T-cell (primary cell): ENCODE measurements at places on chromosomes 5 and 9. TPM values are rescaled to one million over a fixed set of nuclear protein-coding genes. Genes with fewer than 3 reads are reported as not detected.

- no peak for DNase-seq
Observed at GRCh38 chr5:113809626-113810025, 296.1 kb downstream of the YTHDC2 start.

GRCh38 chr5:110377361-110377760 is 349.1 kb downstream of the TMEM232 start:
- DNase-seq: no peak

DNA sequence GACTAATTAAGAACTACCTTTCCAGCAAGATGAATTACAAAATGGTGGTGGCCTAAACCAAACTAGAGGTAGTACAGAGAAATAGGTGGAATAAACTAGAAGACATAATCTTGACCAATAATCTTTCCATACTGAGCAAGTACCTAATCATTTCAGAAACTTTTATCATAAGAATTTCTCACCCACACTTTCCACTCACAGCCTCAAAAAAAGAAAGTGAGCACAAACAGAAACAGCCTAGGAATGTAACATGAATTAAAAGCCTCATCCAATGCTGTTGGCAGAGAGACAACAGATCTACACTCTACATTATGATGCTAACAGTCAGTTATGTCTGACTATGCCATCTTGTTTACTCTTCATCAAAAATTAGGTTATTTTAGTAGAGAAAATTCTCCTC is 1.3 kb downstream of the RNF38 start:
- DNase-seq: no peak

- no peak for DNase-seq
Observed at GRCh38 chr5:73793911-73794310, 167.9 kb downstream of the ARHGEF28 start.

DNA sequence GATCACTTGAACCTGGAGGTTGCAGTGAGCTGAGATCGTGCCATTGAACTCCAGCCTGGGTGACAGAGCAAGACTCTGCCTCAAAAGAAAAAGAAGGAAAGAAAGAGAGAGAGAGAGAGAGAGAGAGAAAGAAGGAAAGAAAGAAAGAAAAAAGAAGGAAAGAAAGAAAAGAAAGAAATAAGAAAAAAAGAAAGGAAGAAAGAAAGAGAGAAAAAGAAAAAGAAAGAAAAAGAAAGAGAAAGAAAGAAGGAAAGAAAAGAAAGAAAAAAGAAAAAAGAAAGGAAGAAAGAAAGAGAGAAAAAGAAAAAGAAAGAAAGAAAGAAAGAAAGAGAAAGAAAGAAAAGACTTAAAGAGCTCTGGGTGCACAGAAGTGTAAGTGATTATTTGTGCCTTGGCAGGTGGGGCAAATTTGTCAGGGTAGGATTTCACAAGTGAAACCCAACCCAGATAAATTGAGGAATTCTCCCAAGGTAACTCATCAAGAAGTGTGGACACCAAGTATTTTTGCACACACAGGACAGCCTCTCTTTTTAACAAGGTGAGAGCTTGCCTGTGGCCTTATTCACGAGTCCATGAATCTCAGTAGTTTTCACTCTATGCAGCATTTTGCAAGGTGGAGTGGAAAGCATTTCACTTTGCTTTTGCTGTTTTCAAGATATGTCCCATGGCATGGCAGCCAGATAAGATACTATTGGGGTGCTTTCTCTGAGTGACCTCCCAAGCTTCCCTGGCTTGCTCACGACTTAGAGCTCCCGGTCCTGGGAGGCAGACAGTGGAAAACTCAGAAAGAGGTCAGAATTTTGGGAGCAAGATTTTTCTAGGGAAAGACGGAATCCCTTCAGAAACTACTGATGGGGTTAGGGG is 57.8 kb downstream of the C9orf153 start:
- DNase-seq: no peak

DNA sequence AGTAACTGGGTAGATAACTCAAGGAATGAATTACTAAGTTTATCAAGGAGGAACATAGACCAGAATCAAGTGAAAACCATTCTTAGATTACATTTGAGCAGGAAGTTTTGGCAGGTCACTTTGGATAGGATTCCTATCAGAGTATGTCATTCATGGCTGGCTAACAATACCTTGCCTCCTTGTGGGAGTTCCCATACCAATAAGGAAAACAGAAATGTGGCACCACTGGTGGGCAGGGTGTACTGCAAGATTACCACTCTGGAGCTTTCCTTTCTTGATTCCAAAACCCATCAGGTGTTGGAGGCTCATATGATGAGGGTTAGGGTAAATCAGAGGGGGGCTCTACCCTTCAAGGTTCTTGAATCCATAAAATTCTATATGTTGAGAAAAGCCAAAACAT is 18.6 kb upstream of the SPATA31D1 start:
- no peak for DNase-seq

- no peak for DNase-seq
Observed at GRCh38 chr5:14261856-14262611, 118.9 kb downstream of the TRIO start.

DNA sequence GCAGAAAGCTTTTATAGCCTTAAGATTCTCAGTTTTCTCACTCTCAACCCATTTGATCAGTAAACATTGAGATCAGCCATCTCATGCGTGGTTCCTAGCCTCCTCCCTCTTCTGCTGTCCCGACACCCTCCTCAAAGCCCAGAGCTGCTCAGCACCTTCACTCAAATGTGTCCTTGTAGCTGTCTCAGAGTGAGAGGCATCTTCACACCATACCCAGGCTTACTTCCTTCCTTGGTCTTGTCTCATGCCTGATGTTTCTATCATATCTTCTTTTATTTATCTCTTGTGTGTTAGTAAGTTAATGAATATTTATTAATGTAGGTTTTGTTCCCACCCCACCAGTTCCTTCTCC is 72.4 kb upstream of the SNX2 start:
- no peak for DNase-seq

DNA sequence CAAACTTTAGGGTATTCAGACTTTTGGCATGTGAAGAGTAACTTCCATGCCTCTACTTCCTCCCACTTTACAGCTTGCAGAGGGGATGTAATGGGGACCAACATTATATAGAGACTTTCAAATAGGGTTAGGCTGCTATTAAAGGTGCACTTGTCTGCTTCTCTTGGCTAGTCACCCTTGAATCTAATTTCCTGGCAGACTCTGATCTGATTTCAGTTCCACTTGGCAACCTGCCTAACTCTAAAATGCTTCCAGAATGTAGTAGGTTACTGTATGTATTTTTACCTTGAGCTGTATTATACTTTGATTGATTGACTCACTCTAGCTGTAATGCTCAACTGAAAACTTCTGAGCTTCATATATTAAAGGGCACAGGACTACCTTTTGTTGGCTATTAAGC is 693.4 kb downstream of the KCTD16 start:
- no peak for DNase-seq

DNA sequence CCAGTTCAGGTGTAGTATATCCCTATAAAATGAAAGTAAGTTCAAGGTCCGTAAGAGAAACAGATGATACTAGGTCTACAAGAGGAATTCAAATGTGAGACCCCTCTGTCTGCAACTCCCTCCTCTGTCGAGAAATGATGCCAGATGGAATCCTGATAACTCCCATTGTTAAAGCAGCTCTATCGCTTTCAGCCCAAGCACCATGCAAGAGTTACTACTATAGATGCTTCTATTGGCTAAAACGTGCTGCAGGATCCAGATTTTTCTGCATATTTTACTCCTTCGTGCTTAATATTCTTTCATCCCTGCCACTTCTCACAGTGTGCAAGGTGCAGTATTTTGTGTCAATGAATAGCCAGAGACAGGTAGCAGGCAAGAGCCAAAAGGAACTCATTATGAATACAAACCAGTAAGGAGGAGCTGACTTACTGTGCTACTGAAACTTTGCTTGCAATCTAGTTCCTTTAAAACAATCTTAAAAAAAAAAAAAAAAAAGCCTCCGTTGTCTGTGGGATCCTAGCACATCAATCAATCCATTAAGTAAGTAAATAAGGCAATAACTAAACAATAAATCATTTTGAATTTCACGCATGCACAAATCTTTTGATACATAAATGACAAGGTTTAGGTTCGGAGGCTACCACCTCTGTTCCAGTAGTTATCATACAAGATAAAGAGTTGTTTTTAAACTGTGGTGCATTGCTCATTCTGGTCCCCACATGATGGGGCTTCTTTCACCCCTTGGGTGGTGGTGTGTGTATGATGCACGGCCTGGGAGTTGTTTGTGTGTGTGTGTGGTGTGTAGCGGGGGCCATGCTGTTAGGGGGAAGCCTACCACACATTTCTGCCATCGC is 151.1 kb upstream of the MPDZ start:
- no peak for DNase-seq

DNA sequence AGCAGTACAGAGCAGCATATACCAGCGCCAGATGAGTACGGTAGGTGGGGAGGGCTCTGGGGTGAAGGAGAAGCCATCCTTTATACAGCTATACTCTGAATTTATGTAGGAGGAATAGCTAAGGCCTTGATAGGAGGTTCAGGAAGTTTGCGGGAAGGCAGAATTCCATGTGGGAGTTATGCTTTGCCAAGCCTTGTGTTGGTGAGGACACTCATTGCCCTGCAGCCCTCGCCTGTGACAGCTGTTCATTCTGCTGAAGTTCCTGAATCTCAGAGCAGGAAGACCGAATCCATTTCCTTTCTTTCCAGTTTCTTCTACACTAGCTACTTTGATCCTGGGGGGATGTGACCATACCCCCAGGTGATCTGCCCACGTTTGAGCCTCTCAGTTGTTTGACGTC is 7.7 kb downstream of the MFAP3 start:
- no peak for DNase-seq

The DDX4 gene
- total RNA-seq: not detected
